Activated naive CD4-positive, alpha-beta T cell treated with anti-CD3 and anti-CD28 coated beads, Interleukin-2, amount 10 ng/mL, durations not matched to agents 7 days and 5 days (primary cell): ENCODE measurements at places on chromosomes 7 and 10.

GRCh38 chr7:149838992-149839408 is 825 bp downstream of the ZNF862 start:
- no peak for DNase-seq

DNA sequence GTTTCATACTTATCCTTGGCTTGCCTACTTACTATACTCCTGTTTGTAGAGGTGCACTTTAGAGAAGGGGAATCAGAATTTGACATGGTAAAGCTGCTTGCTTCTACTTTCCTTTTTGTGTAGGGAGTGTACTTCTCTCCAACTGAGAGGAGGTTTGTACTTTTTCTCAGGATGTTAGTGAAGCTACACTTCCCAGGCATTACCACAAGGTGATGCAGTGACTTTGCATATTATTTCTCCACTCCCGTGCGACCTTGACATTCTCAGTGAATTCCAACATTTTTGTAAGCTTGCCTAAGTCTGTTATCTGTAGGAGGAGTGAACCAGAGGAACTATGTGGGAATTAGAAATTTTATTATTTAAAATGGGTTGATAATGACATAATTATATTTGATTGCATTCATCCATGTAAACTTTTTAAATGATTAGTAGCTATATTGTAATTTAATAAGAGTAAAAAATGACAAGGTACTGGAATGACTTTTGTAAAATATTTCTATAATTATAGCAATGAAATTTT is 5.2 kb downstream of the TAX1BP1 start:
- DNase-seq: no peak

DNA sequence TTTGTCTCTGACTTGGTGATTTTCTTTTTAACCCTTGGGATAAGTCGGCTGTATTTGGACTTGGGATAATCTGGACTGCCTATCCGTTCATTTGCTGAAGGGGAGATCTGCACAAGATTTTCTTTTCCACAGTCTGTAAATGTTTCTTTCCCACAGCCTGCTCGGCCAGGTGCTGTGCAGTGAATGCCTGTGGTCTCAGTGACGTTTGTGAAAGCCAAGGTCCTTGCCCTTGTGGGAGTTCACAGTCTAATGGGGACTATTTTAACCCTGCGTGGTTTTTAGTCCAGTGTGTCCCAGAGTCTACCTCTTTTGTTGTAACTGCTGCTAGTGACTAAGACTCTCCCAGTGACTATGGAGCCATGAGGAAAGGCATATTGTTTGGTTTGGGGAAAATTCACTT is 8.9 kb downstream of the PNLIP start:
- no peak for DNase-seq

- DNase-seq: no peak
Measured at GRCh38 chr10:5092848-5093790, 1.1 kb upstream of the AKR1C3 start.

- no peak for DNase-seq
Measured at GRCh38 chr7:88480896-88481295, 174.2 kb upstream of the STEAP4 start.

DNA sequence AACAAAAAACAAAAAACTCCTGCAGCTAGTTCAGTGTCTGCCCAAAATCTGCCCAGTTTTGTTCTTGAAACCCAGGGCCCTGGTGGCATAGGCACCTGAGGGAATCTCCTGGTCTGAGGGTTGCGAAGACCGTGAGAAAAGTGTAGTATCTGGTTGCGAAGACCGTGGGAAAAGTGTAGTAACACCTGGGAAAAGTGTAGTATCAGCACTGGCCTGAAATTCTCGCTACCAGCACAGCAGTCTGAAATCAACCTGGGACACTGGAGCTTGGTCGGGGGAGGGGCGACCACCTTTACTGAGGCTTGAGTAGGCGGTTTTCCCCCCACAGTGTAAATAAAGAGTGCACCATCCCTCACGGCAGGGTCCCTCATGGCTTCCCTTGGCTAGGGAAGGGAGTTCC is 82.5 kb upstream of the SP4 start:
- no peak for DNase-seq

DNA sequence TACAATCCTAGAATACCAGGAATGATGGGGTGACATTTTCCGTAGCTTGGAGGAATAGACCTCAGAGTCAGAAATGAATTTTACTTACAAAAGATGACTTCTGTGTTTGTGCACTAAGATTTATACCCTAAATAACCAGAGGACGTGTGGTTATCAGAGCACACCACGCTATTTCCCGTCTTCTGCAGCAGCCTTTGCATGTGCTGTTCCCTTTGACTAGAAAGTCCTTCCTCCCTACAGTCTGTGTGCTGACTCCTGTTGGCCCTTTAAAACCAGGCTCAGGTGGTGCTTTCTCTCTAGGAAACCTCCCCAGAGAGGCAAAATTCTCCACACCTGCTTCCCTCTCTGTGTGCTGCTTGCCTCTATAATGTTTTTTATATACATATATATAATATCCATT is 73.3 kb upstream of the SMNDC1 start:
- no peak for DNase-seq

- DNase-seq: no peak
Measured at GRCh38 chr7:148151778-148152177, 438.8 kb upstream of the C7orf33 start.

GRCh38 chr10:36349445-36350078 is 707.5 kb upstream of the FZD8 start:
- DNase-seq: no peak

DNA sequence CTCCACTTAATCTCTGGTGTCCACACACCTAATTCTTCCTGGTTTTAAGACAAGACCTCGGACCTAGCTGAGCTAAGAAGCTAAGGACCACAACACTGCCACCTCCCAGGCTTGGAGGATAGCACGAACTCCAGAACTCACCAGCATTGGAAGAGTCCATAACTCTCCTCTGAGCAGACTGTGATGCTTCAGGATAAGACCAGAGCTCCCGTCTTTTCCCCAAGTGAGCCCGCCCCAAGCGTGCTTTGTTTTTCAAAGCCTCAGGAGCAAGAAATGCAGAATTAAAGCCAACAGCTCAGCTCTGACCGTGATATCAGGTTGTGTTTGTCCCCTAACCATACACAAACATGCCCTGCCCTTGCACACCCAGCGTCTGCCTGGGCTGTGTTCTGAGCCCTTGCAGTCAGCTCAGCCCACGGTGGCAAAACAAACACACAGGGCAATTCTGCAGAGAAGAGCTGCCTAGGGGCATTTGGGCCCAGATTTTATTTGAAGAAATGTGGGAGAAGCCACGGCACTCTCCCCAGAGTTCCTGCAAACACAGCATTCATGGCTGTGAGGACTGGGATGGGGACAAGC is 145.4 kb downstream of the WDR11 start:
- DNase-seq: no peak

DNA sequence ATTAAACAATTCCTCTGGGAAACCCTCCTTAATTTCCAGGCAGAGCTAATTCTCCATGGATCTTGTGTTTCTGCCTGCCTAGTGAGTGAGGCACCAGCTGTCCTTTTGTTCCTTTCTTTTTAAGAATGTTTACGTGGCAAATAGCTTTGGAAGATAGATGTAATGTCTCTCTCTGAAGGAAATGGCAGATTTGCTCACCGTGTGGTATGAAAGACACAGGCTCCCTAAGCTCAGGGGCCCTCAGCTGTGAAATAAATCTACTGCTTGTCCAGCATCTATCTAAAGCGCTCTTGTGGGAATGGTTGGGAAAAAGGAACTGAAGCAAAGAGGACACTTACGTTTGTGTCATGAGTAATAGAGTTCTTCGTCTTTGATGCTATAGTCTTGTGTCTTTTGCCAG is 64.6 kb downstream of the FAS start:
- no peak for DNase-seq

DNA sequence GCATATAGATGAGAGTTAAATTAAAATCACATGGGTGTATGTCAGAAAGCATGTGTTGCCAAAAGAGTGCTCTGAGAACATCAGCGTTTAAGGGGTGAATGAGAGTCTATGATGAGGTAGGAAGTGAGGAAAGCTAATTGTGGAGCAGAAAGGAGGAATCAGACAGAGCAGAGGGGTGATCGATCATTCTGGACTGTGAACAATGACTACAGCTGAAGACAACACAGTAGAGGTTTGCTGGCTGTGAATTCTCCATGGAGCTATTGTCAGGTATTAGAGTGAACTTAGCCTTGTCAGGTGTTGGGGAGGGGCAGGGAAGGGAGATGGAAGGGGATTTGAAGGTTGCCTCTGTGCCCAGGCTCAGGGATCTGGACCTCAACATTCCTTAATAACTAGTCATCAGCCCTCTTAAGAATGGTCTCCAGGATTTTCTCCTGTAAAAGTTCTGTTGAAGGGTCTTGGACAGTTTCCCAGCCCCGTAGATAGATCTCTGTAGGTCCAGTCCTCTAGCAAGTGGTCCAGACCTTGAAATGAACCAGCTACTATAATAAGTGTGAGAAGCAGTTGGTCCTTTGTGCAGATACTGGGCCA is 57.1 kb downstream of the KIF5B start:
- no peak for DNase-seq

DNA sequence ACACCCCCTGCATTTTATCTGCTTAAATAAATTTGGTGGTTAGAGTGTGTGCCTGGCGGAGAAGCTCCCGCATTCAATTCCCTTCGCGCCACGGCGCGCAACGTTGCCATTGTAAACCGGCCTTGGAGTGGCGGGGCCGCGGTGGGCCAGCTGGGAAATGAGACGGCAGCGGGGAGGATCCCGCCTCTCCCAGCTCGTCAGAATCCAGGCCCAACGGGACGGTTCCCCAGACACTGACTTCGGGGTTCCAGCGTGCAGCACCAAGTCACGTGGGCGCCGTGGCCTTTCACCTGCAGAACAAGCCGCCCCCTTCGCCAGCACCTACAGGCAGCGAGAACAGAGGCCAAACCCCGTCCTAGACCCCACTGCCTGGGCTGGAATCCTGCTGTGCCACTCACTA is 103.4 kb downstream of the GRID1 start:
- DNase-seq: no peak

DNA sequence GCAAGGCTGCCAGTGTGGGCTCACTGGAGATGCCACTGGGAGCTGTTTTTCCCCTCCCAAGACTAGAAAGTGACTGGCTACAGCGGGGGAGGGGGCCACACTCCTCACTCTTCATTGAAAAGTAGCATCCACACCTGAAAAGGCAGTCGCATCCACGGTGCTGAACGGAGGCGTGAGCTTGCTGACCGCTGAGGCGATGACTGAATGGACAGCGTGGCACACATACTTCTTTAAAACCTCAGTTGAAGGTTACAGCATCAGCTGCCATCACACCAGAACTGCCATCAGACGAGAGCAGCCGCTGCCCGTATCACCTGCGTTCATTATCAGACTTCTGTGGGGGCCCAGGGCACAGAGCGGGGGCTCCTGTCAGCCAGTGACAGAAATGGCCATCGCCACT is 327.2 kb downstream of the DNAJB6 start:
- DNase-seq: no peak

- DNase-seq: no peak
Measured at GRCh38 chr10:101941871-101942270, 98.3 kb upstream of the KCNIP2 start.

DNA sequence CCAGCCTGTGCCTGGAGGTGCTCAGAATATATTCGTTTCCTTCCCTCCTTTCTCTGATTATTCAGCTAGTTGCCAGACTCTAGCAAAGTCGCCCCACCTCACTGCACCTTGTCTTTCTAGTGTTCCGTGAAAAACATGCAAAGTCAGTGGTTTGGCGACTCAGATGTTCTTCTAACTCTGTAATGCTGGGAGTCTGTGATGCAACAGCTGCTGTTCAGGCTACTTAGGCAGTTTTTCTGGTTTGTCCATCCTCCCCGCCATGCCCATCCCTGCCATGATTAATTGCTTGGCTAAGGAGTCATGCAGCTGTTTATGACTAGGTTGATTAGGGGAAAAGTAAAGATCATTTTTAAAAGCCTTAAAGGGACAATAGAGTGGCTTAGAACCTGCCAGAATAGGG is 99.4 kb downstream of the MTPN start:
- DNase-seq: no peak

DNA sequence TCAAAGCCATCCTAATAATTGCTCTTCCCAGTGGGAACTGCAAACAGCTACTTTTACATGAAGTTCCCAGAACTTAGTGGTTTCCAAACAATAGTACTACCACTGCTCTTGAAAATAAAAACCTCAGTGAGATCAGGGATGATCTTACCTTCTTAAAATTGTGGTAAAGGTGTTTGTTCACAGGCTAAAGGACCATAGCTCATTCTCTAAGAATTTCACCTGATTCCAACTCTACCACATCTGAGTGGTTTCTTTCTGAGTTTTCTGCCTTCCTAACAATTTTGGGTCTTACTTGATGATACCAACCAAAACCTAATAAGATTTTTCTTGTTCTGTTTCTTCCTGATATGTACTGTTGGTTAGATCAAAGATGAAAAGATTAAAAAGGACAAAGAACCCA is 45.6 kb upstream of the AGBL3 start:
- DNase-seq: no peak

- no peak for DNase-seq
Measured at GRCh38 chr7:25798344-25798743, 353.7 kb upstream of the NFE2L3 start.

DNA sequence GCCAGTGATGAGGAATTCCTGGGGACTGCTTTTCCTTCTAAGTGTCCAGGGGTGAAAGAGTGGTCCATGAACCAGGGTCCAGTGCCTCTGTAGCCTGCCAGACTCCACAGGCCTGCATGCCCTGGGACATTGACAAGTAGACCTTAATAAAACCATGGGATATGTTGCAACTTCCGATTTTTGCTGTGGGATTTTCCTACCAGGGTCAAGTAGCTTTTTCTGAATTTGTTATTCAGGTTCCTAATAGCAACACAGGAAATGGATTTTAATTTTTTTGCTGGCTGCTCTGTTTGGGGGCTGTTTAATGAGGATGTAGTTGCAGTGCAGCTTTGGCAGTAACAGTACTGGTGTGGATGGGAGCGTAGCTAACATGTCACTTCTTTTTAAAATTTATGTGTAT is 42.1 kb downstream of the WBP1L start:
- no peak for DNase-seq

GRCh38 chr10:91551856-91552255 is 81.0 kb downstream of the PPP1R3C start:
- DNase-seq: no peak

- no peak for DNase-seq
Measured at GRCh38 chr10:109187677-109188076, 735.6 kb downstream of the XPNPEP1 start.

DNA sequence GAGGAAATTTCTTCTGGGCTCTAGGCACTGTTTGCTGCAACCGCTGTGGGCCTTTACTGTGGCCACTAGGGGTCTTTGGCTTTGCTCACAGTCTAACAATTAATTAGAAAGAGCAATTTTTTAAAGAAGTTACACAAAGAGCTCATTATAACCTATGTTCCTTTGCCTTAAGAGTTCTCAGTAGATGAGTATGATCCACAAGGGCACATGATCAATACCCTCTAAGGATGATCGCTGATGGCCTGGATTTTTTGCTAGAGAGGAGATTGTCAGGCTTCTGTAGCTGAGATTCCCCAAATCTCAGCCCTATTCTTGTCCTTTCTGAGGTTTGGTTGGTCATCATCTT is 80.8 kb upstream of the RHOBTB1 start:
- no peak for DNase-seq

DNA sequence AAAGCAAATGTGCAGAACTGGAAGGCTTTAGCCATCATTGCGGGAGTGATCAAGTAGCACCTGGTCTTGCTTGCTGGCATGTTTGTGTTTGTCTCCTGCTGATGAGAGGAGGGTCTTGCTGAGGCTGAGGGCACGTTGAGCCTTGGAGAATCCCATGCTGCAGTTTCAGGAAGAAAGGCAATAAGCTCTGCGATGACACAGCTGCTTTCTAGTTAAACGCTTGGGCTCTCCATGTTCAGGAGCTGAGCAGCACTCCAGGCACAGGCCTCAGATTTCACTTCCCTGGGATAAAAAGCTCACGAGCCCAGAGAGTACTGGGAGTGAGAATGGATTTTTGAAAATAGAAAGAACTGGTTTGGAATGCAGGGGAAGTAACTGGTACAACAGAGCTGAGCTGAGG is 100.8 kb downstream of the LRRC18 start:
- DNase-seq: no peak
